ENCODE measurements at places on chromosomes 16 and 17.
A peak's percentile ranks its signal among the peaks of the same experiment; 100 is the strongest.

GRCh38 chr16:88815901-88816589, 4.3 kb upstream of the APRT start:
- DNase-seq = peak; percentile 43

GRCh38 chr16:28309811-28310311, 17.5 kb downstream of the SBK1 start:
- DNase-seq = no peak

DNA sequence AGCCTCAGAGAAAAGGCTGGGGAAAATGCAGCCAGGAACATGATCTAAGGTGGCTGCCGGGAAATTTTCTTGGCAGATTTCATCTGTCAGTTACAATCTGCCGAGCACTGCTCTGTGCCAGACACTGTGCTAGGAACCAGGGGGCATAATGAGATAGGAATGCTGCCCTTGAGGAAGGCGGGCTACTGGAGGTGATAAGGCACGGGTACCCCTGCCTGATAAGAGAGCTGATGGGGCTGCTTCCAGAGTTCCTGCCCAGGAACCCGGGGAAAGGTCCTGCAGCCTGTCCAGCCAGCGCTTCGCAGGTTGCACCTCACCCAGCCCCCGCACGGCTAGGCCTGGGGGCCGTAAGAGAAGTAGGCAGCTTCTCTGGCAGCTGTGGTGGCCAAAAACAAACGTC, 3.1 kb downstream of the SCNN1G start:
- DNase-seq = no peak

- no peak for DNase-seq
Observed at GRCh38 chr16:24523569-24523968, 15.8 kb upstream of the RBBP6 start.

GRCh38 chr17:65742403-65743307, 181.2 kb upstream of the AXIN2 start:
- peak; percentile 65 for DNase-seq

- DNase-seq = no peak
Observed at GRCh38 chr17:43844241-43844640, 2.7 kb upstream of the CD300LG start.

All from MCF 10A (cell line).